ENCODE measurements at places on chromosomes 2 and 18.

DNA sequence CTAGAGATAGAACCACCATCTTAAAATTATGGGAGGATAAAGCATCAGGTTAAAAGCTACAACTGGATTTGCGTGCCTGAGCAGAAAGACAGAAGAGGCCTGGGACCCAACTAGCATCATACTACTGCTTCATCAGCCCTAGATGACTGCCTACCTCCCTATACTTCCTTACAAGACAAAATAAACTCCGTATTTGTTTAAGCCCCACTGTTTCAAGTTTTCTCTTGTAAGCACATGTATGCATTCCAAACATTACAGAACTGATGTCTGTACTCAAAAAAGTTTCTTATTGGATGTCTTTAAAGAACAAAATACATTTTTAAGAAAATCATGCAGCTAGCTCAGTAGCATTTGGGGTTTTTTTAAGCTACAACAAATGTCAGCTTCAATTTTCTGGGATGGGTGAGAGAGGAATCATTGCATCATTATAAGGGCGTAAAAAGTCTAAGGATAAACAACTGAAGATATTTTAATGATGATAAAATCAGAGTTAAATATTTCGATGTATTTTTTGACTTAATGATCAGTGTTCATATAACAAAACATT lies 213.1 kb downstream of the EXOC6B start:
- no peak for DNase-seq

DNA sequence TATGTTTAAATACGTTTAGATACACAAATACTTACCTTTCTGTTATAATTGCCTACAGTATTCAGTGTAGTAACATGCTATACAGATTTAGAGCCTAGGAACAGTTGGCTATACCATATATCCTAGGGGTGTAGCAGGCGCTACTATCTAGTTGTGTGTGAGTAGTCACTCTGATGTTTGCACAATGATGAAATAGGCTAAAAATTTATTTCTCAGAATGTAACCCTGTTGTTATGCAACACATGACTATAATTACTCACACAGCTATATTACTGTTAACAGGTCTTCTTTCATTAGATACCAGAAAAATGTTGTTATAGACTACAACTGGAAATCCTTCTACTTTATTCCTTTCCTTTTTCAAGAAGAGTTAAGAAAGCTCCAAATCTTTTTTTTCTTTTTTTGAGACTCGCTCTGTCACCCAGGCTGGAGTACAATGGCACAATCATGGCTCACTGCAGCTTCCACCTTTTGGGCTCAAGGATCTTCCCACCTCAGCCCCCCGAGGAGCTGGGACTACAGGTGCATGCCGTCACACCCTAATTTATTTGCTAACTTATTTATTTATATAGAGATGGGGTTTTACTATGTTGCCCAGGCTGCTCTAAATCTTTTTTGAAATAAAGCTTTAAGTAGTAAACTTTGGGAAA lies 48.5 kb downstream of the C2orf74 start:
- no peak for DNase-seq

- DNase-seq, result no peak
Measured at GRCh38 chr2:199258291-199258690, 199.4 kb downstream of the SATB2 start.

- DNase-seq, result no peak
Measured at GRCh38 chr2:11592671-11593574, 59.1 kb downstream of the GREB1 start.

- DNase-seq, result no peak
Measured at GRCh38 chr18:6289843-6290242, 124.9 kb downstream of the L3MBTL4 start.

DNA sequence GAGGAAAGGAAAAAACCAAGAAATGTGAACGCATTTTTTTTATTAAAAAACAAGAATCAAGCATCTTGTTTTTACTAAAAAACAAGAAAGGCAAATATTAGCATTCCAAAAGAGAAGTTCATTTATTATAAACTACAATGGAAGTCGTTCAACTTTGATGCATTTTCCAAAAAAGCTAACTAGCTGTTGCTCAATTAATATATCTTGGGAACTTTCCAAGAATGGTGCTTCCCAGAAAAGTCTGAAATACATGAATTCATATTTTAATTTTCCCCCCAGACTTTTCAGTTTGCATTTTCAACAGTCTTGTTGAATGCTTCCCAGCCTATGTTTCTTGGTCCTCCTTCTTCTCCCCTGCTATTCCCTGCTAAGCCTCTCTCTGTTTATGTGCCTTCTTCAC lies 7.5 kb upstream of the RND3 start:
- no peak for DNase-seq

- DNase-seq, result no peak
Measured at GRCh38 chr18:39191931-39192330, 1626.3 kb upstream of the CELF4 start.

DNA sequence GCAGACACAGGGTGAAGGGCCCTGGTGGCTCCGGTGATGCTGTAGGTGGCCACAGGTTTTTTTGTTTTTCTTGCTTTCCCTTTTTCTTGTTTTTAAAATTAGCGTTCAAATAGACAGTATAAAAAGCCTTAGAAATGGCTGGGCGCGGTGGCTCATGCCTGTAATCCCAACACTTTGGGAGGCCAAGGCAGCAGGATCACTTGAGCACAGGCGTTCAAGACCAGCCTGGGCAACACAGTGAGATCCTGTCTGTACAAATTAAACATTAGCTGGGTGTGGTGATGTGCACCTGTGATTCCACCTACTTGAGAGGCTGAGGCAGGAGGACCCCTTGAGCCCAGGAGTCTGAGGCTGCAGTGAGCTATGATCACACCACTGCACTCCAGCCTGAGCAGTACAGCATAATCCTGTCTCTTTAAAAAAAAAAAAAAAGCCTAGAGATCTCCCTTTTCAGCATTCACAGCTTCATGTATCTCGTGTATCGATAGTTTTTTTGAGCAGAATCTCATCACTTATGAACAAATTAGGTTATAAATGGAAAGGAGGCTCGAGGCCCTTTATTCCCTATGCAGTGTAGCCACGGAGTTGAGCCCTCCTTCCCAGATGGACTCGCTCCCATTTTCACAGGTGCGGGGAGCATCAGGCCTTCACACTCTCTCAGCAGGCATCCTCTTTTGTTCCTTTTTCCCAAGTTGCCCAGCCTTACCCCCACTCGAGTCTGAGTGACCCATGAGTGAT lies 50.8 kb downstream of the EMILIN2 start:
- no peak for DNase-seq

- DNase-seq, result peak; percentile 4
Measured at GRCh38 chr2:65228263-65228750, 676 bp downstream of the ACTR2 start.

DNA sequence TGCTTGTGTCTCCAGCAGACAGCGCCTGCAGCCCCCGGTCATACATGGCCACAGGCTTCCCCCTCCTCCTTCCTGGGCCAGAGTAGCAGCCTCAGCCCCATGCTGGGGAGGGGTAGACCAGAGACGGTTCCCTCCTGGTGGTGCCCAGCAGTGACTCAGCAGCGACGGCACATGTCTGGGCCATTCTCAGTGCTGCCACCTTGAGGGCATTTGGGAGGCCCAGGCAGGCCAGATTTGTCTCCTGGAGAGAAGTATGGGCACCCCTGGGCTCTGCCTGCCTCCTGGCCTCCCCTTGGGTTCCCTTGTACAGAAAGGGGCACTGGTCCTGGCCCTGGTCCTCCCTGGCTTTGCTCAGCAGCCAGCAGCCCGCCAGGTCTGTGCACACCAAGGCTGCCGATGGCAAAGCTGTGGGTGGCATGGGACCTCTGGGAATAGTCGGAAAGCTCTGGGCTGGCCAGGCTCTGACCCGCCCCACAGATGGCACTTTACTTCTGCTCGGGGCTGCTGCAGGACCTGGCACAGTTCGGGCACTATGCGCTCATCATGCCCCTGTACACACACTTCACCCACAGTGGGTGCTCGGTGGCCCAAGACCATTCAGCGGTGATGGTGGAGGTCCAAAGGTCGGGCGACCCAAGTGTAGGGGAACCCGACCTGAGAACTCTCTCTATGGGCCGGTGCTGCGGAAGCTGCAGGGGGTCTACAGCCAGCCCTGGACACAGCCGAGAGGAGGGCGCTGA lies 11.4 kb upstream of the ALPI start:
- peak; percentile 56 for DNase-seq

DNA sequence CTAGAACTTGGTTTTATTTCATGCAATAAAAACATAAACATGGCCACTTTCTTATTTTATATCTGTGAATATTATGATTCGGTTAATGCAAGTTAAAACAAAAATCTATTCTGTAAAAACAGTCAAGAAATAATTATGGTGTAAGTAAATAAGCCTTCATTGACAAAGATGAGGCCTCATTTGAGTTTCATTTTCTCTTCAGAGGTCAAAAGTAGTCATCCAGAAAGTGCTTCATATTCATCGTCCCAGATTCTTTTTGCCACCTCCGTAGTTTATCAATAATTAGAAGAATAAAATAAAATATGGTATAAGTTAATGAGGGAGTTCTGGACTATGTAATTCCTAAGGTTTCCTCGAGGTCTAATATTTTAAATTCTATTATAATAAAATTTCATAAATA lies 19.4 kb upstream of the HNRNPA3 start:
- no peak for DNase-seq

GRCh38 chr2:101972621-101973434 lies 18.9 kb upstream of the IL1R2 start:
- no peak for DNase-seq

- DNase-seq, result no peak
Measured at GRCh38 chr18:62954366-62954765, 239.0 kb downstream of the PHLPP1 start.

GRCh38 chr2:166762746-166763145 lies 125.5 kb upstream of the XIRP2 start:
- DNase-seq, result no peak

GRCh38 chr2:201859949-201860348 lies 53.6 kb downstream of the CDK15 start:
- DNase-seq, result no peak

DNA sequence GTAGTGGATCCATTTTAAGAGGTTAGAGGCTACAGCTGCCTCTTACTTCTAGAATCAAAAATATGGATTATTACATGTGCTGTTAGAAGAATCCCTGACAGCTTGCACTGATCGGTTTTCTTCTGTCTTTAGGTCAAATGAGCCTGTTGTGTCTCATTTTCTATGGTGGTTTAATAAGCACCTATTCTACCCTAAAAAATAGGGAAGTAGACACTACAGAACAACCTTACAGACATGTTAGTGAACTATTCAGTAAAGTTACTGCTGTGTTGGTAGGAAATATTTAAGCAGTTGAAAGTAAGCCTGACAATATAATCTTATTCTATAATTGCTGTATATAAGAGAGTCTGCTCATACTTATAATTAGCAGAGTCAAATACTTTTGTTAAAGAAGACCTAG lies 168.5 kb upstream of the NOSTRIN start:
- no peak for DNase-seq

DNA sequence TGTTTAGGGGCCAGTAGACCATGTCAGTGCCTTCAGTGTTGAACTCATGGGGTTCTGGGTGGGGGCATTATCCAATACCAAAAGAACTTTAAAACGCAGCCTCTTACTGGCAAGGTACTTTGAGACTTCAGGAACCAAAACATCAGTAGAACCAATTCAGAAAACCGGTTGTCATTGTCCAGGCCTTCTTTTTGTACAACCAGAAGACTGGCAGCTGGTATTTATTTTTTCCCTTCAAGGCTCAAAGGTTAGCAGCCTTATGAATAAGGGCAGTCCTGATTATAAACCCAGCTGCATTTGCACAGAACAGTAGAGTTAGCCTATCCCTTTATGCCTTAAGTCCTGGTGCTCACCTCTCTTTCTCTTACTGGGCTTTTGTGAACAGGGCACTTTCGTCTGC lies 113.8 kb upstream of the EML6 start:
- DNase-seq, result no peak

GRCh38 chr2:9979977-9980376 lies 28.5 kb downstream of the GRHL1 start:
- no peak for DNase-seq

GRCh38 chr18:44709307-44710126 lies 28.8 kb downstream of the SETBP1 start:
- DNase-seq, result no peak

DNA sequence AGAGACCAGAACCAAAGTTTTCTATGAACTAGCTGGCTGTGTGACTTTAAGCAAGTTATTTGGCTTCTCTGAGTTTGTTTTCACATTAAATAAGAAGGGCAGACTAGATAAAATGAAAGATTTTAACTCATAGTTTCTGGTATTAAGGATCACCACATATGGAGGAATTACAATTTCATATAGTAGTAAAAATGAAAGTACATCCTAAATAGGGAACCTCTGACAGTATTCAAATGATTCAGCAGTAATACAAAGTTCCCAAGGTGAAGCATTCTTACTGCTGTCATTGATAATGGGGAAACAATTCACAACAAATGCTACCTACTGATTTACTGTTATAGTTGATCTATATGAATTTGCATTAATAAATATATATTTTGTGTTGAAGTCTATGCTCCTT lies 170.3 kb upstream of the VRK2 start:
- no peak for DNase-seq

DNA sequence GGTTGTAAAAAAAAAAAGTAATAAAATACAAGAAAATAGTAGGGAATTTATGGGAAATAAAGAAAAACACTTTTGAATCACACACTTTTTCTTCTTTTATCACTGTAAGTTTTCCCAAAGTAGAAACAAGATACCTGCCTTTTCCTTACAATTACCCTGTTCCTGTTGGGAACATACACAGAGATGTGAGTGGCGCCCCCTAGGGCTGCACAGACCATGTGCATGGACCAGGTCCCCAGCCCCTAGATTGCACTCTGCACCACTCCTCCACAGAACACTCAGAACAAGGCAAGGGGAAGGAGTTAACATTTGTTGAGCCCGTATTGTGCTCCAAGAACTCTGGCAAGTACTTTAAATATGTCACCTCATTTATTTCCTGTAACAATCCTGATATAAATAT lies 118.7 kb upstream of the NRP2 start:
- no peak for DNase-seq

DNA sequence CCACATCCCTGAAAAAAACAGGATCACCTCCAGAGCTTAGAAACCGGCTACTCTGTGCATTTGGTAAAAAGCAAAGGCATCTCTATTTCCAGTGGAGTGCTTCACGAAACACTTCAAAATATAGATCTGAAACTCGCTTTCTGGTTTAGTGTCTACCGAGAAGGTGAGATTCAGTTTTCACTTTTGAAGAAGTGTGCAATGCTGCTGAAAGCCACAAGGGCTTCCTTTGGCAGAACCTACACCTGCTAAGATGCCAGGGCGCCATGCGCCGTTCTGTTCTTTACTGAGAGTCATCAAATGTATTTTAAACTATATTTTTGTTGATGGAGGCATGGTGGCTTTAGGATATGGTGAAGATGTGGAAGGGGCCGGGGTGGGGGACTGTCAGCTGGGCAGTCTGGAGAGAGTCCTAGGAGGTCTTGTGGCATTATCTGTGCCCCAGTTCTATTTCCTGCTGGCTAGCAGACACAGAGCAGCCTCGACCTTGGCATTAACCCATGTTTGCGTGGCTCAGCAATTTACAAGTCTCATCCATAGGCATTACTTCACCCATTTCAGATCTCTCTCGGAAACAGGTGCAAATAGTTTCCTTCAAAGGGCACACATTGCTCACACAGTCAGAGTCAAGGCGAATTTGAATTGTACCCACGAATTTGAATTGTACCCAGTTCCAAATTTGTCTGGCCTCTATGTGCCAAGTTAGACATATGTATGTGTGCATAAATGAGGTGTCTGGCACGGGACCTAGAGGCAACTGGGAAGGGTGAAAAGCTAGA lies 46.7 kb upstream of the KCNF1 start:
- no peak for DNase-seq
